ENCODE measurements at places on chromosomes 1 and 21.

DNA sequence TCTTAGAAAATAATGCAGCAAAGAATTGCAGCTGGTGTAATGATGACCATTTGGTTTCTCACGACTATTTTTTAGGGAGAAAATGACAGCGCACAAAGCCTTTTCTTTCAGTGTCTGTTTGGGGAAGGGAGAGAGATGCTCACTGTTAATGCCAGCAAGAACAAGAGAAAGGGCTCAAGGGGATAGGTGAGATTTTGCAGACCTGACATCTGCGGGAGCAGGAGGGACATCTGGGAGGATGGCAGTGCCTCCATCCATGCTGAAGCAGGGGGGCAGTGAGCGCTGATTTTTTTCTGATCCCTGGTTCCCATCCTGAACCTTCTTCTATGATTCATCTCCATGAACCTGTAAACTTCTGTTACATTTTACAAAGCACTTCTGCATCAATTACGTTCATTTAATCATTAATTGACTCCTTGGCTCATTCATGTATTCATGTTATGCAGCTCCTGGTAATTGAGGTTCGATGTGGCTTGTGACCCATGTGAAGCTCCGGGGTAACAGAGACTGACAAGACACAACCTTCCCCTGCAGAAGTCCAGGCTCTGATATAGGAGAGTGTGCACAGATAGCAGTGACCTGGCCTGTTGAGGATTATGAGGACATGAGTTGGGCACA is 595.3 kb downstream of the PTPRU start:
- no peak for DNase-seq

DNA sequence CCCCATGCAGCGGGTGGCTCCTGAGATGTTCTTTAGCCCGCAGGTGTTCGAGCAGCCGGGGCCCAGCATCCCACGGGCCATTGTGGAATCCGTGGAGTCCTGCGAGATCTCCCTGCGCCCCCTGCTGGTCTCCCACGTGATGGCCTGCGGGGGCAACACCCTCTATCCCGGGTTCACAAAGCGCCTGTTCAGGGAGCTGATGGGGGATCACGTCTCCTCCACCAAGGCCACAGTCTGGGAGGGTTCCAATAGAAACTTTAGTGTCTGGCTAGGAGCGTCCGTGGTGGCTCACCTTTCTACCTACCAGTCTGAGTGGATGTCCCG is 71.0 kb downstream of the ACTL8 start:
- DNase-seq = peak; percentile 46

GRCh38 chr1:35030756-35031446 is 844 bp downstream of the ZMYM6 start:
- peak; percentile 4 for DNase-seq

DNA sequence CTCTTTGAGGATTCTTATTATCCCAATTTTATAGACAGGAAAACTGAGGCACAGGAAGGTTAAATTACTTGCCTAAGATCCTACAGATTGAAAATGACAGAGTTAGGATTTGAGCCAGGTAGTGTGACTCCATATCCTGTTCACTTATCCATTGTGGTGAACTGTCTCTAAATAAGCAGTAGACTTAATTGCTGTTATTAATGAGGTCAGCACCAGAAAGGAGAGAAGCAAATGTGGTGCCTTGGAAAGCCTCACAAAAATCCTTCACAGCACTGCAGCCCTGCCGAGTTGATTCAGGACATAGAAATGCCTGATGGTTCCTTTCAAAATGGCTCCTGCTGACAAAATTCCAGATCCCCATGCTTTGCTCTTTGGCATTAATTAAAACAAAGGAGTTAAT is 193.3 kb upstream of the BEND5 start:
- no peak for DNase-seq

DNA sequence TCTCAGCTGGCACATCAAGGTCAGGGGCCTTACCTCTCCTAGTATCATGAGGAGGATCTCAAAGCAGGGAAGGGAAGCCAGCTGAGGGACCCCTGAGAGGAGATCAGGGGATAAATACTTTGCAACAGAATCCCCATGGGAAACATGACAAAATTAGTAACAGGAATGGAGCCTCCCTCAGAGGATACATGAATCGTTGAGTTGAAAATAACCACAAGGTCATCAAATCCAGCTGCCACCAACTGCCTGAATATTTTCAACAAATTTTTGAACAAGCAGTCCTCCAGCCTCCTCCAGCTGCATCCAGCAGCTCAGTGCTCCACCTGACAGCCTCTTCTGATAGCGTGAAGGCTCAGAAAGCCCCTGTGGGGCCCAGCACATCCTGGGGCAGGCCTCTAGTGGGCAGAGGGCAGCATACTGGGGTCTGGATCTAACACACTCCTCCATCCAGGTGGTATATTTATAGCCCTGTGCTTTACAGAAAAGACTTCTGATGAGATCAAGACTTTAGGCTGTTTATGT is 404.3 kb downstream of the NTNG1 start:
- DNase-seq = no peak

GRCh38 chr1:31238986-31239613 is 587 bp downstream of the NKAIN1 start:
- no peak for DNase-seq

GRCh38 chr21:26131554-26131953 is 39.0 kb downstream of the APP start:
- DNase-seq = no peak

- no peak for DNase-seq
These were observed 753 bp downstream of the KCNJ6 start for GRCh38 chr21:37915497-37915911.

DNA sequence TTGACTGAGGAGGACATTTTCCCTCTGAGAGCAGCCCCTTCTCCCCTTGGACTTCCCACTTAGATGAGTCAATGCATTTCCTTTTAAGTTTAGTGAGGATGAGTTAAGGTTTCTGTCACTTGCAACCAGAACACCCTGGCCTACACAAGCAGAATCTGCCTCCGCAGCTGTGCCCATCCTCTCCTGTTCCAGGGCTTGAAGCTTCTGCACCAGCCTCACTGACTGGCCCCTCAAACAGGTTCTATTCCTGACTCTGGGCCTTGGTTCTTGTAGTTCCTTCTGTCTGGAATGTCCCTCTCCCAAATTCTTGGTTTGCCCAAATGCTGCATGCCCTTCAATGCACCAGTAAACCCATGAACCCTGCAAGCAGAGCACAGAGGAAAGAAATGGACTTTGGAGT is 394.4 kb downstream of the PTPRU start:
- DNase-seq = no peak

- DNase-seq = no peak
These were observed 38.8 kb downstream of the CDCP2 start for GRCh38 chr1:54114001-54114400.

GRCh38 chr1:63777286-63777685 is 3.5 kb downstream of the ROR1 start:
- DNase-seq = no peak

GRCh38 chr1:12544992-12545391 is 73.0 kb downstream of the DHRS3 start:
- no peak for DNase-seq

GRCh38 chr1:66262208-66262963 is 271.6 kb upstream of the SGIP1 start:
- no peak for DNase-seq

DNA sequence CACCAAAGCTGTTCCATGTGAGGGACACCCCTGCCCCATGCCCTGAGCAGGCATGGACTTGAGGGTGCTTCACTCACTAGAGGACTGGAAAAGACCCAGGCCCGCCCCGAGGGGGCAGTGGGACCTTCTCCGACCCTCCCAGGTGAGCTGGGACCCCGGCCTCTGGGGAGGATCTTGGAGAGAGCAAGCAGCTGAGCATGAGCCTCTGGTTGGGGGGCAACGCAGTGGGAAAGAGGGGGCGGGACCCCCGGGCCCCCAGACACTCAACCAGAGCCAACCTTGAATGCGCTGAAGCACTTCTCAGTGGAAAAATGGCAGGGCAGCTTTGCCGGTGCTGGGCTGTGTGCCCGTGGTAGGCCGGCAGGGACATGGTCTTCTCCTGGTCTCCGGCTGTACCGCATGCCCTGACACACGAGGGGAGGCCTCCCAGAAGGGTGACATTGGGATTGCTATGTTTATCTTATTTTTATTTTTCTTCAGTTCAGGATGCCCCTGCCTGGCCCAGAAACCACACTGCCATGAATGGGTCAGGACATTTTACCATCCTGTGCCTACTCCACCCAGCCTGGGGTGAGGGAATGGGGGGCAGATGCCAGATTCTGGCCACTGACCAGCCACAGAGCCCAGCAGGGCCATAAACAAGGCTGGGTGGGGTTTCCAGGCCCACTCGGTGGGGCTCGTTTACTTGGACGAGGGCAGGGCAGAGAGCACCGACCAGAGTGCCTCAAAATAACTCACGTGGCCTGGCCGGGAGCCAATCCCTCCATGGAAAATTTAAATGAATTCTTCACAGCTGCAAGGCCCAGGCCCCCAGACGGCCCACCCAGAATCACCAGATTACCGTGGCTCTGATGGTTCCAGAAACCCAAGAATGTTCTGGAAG is 17.2 kb upstream of the LAPTM5 start:
- DNase-seq = no peak

DNA sequence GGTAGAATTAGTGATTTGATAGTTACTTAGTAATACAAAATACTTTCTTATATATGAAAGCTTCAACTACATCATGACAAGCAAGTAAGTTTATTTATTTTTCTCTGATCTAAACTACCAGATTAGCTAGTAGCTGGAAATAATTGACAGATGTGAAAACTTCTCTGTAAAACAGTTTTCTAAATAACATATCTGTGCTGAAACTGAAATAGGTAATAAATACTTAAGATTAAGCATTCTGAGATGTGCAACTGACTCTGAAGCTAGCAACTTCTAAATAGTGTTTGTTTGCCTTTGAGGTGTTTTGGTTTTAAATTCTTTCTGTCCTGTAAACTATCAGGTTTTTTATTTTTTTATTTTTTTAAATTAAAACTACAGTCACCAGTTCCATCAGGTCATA is 18.5 kb upstream of the LHX8 start:
- DNase-seq = no peak

GRCh38 chr1:100631015-100631551 is 88.5 kb upstream of the VCAM1 start:
- no peak for DNase-seq

- no peak for DNase-seq
These were observed 14.7 kb downstream of the PTTG1IP start for GRCh38 chr21:44858791-44859190.

GRCh38 chr1:180643693-180644092 is 11.9 kb downstream of the XPR1 start:
- no peak for DNase-seq

DNA sequence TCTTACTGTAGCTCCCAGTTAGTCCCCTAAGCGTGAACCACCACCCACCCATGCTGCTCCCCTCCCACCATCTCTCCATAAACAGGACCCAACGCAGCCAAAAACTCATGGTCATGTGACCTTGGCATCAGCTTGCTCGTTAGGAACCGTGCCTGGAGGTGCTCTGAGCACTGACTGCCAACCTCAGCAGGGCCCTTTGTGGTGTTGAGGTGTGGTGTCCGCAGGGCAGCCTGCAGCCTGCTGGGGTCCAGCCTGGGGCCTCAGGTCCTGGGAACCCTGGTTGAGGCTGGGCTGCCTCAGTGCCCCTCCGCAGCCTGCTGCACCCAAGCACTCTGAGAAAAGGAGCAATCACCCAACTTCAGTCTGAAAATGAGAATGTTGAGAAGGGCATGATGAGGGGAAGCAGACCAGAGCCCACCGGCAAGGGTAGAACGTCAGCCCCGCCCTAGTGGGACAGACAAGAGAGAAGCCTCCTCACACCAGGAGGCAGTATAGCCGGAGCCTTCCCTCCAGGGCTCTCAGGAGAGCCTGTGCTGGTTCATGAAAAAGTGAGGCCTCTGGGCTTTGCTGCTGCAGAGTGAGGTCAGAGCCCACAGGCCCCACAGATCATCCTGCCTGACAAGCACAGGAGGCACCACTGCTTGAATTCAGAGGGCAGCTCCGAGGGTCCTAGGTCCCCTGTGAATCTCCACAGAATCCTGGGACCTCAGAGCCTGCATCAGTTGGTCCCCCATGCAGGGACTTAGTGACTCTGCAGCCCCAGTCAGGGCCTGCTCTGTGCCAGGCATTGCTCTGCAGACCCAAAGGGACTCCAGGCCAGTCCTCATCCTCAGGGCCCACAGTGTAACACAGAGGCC is 4.9 kb upstream of the COL6A2 start:
- DNase-seq = no peak

DNA sequence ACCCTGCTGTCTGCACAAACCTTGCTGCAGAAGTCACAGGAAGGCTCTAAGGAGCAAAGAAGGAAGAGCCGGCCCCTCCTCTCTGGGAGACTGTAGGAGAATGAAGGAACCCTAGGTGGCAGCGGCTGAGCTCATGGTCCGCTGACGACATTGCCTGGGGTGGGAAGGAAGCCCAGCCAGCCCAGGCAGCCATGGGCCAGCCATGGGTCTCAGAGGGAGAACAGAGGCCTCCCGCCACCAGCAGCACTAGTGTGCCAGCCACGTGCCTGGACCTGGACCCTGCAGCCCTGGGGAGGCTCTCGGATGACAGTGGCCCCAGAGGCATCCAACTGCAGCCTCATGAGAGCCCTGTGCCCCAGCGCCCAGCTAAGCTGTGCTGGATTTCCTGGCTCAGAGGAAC is 49.2 kb upstream of the POFUT2 start:
- peak; percentile 65 for DNase-seq

GRCh38 chr1:241899210-241899609 is 51.2 kb downstream of the EXO1 start:
- no peak for DNase-seq

DNA sequence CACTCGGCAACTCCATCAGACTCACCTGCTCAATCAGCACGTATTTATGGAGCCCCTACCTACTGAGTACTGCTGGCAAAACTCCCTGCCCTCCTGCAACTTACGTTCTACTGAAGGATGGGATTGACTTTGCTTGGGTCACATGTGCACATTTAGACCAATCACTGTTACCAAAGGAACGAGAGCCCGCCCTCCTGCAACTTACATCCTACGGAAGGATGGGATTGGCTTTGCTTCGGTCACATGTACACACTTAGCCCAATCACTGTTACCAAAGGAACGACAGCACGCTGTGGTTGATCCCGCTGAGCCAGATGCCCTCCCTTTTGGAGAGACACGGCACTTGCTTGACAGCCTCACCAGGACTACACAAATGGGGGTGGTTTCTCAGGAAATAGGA is 46.0 kb downstream of the UBIAD1 start:
- no peak for DNase-seq

- no peak for DNase-seq
These were observed 22.9 kb downstream of the ADAM30 start for GRCh38 chr1:119873135-119874015.

- DNase-seq = no peak
These were observed 6.5 kb downstream of the IRF2BP2 start for GRCh38 chr1:234603221-234604204.

DNA sequence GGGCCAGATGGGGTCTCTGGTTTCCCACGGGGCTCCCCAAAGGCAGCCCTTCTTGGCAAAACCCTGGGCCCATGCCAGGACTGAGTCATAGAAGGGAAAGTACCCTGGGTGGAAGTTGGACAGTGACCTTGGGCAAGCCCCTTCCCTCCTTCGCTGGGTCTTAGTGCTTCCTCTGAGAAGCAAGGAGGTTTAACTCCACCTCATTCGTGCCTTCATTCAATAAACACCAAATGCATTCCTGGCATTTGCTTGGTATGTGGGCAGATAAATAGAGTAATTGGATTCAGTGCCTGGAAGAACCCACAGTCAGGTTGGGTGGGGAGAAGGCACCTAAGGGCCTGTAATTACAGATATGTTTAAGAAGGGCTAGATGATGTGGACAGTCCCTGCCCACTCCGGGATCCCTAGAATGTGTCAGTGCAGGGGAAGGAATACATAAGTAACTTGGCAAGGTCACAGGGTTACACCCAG is 36.3 kb upstream of the CITED4 start:
- no peak for DNase-seq

GRCh38 chr1:208461680-208462079 is 217.5 kb upstream of the PLXNA2 start:
- no peak for DNase-seq

- no peak for DNase-seq
These were observed 110.5 kb upstream of the COL6A1 start for GRCh38 chr21:45870851-45871615.
